Activated CD8-positive, alpha-beta memory T cell treated with anti-CD3 and anti-CD28 coated beads, Interleukin-2, amount 10 ng/mL, durations not matched to agents 7 days and 5 days (primary cell): ENCODE measurements at places on chromosomes 7 and 10. TPM values are rescaled to one million over a fixed set of nuclear protein-coding genes. Genes with fewer than 3 reads are reported as not detected.

- no peak overlapping the region for H3K4me3 ChIP-seq
- no peaks in the 10 kb centered on the region for H3K36me3 ChIP-seq
- peak; percentile 36 for DNase-seq
- H3K4me1 ChIP-seq: peaks cover 19% of the 10 kb centered on the region
Measured at GRCh38 chr10:101560298-101561067, 27.6 kb downstream of the POLL start.

GRCh38 chr7:91240376-91240941, 23.8 kb upstream of the FZD1 start:
- H3K4me1 ChIP-seq: no peaks in the 10 kb centered on the region
- H3K27me3 ChIP-seq: no peaks in the 10 kb centered on the region
- no peak overlapping the region for H3K4me3 ChIP-seq

DNA sequence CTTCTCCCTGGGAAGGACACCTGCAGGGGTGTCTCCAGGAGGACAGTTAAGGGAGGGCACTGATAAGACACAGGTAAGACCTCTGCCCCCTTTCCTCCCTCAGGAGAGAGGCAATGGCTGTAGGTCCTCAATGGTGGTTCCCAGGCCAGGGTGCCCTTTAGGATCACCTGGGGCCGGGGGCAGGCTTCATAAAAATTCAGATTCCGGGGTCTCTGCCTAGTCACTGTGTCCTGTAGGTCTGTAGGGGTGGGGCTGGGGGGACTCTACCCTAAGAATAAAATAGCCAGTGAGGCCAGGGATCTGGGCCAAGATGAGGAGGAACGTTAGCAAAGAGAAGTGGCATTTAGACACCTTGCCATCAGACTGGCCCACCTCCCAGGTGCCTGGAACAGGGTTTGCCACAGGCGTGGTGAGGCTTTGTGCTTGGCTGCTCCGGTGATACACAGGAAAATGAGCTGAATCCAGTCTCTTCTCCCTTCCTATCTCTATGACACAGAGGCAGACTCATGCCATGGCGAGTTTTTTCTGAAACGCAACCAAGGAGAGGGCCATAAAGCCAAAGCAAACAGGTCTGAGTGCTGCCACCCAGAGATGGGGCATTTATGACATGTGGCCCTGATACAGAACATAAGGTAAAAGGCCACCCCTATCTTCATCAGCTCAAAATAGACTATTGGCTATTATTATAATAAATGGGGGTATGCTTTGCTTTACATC, 52.6 kb downstream of the SH3PXD2A start:
- peaks cover 43% of the 10 kb centered on the region for H3K4me1 ChIP-seq
- peak overlapping the region; percentile 26 for H3K27ac ChIP-seq
- no peaks in the 10 kb centered on the region for H3K27me3 ChIP-seq
- H3K4me3 ChIP-seq: no peak overlapping the region
- no peak for DNase-seq

- no peak for DNase-seq
- no peaks in the 10 kb centered on the region for H3K36me3 ChIP-seq
- peaks cover 2% of the 10 kb centered on the region for H3K27me3 ChIP-seq
- no peaks in the 10 kb centered on the region for H3K4me1 ChIP-seq
- no peak overlapping the region for H3K27ac ChIP-seq
Measured at GRCh38 chr10:133166828-133167692, 7.0 kb downstream of the KNDC1 start.

The OR2A5 gene
- total RNA-seq: not detected

DNA sequence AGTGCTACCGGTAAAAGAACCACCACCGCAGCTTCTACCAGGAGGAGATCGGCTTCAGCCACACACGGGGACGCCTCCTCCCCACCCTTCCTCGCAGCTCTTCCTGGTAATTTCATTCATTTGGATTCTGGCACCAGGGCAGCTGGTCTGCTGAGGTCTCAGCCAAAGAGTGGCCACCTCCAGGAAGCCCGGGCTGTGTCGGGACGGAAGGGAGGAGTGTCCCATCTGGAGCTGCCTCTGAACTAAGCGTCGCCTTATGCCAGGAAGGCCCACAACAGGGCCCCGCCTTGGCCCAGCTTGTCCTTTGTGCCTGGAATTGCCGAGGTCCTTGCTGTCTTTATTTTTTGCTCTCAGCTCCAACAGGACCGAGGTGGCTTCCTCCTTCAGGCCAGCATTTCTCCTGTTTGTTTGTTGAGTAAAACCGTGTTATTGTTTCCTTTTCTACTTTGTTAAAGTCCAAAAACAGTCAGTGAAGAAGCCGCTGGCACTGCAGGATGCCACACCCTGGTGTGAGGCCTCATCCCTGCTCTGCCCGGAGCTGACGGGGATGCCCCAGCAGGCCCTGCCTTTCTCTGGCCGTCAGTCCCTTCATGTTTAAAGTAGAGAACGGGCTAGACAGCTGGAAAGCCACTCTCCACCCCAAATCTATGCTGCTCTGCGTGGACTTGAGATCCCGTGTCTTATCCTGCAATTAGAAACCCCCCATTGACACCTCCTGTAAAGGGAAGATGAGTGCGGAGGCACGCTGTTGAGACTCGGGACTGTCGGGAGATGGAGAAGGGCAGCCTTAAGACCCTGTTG, 24.5 kb upstream of the TTYH3 start:
- no peak for DNase-seq
- H3K27me3 ChIP-seq: no peaks in the 10 kb centered on the region
- peaks cover 8% of the 10 kb centered on the region for H3K4me1 ChIP-seq
- no peak overlapping the region for H3K27ac ChIP-seq
- H3K36me3 ChIP-seq: no peaks in the 10 kb centered on the region

- no peaks in the 10 kb centered on the region for H3K36me3 ChIP-seq
- H3K27ac ChIP-seq: no peak overlapping the region
- H3K4me1 ChIP-seq: no peaks in the 10 kb centered on the region
- no peaks in the 10 kb centered on the region for H3K27me3 ChIP-seq
Measured at GRCh38 chr7:48938539-48939295, 14.4 kb downstream of the CDC14C start.

DNA sequence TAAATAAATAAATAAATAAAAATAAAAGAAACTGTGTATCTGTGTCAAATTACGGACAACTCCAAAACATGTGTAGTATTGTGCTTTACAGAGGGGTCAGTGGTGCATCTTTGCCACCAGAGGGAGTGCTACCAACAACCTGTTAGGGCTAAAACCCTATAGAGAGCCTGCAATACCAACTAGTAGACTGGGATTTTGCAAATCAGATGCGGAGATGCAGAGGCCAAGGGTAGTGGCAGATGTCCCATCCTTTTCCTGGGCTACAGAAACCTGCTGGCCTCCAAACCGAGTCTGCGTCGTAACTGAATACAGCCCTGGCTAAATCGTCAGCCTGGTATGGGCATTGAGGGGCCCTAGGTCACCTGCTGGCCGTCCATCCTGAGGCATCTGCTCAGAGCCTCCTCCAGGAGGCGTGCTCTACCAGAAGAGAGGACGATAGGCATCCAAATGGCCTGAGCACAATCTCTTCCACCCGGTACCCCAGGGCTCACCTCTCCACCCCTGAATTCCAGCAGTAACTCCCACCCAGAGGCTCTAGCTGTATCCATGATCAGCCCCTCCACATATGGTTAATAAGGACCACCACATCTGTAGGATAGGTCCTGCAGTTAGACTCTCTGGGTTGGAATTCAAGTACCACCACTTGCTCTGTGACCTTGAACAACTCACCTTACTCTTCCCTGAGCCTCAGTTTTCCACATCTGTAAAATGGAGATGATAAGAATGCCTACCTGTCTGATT, 6.2 kb upstream of the RRP12 start:
- no peaks in the 10 kb centered on the region for H3K36me3 ChIP-seq
- peaks cover 19% of the 10 kb centered on the region for H3K4me1 ChIP-seq
- H3K27ac ChIP-seq: peak overlapping the region; percentile 79
- peak; percentile 80 for DNase-seq

GRCh38 chr7:95749044-95749443, 23.3 kb upstream of the DYNC1I1 start:
- DNase-seq: no peak
- H3K27me3 ChIP-seq: no peaks in the 10 kb centered on the region
- H3K36me3 ChIP-seq: no peaks in the 10 kb centered on the region
- no peak overlapping the region for H3K4me3 ChIP-seq
- no peaks in the 10 kb centered on the region for H3K4me1 ChIP-seq

The OR2A12 gene
- total RNA-seq: not detected

GRCh38 chr10:97428572-97428981, 2.6 kb downstream of the PGAM1 start:
- peaks cover 37% of the 10 kb centered on the region for H3K4me1 ChIP-seq
- H3K27me3 ChIP-seq: no peaks in the 10 kb centered on the region
- peak; percentile 71 for DNase-seq
- H3K4me3 ChIP-seq: peak overlapping the region; percentile 87

The GIMAP1 gene
- total RNA-seq: 6.8 TPM

DNA sequence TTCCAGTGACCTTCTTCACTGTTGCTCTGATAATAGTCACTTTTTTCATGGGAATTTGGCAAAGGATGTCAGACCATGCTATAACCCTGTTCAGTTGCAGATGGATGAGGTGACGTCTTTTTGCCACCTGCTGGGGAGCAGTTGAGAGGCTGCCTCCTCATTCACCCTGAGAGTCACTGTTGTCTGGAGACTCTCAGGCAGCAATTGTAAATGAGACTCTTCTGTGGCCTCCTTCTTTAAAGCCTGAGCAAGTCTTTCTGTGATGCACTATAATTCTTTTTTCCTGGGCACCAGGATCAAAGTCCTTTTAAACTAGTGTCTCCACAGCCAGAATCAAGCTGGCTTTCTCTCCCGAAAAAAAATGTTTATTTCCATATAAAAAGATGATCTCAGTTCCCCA, 345.1 kb downstream of the ARL4A start:
- no peak overlapping the region for H3K4me3 ChIP-seq
- H3K4me1 ChIP-seq: no peaks in the 10 kb centered on the region

The TAS2R4 gene
- 0.82 TPM for total RNA-seq

DNA sequence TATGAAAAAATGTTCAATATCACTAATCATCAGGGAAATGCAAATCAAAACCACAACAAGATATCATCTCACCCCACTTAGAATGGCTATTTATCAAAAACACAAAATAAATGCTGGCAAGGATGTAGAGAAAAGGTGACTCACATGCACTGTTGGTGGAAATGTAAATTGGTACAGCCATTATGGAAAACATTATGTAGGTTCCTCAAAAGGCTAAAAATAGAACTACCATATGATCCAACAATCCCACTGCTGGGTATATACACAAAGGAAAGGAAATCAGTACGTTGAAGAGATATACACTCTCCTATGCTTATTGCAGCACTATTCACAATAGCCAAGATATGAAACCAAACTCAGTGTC, 50.2 kb downstream of the CDK1 start:
- no peak for DNase-seq
- peaks cover 11% of the 10 kb centered on the region for H3K27me3 ChIP-seq
- no peak overlapping the region for H3K27ac ChIP-seq
- no peak overlapping the region for H3K4me3 ChIP-seq
- no peaks in the 10 kb centered on the region for H3K36me3 ChIP-seq

GRCh38 chr10:75743291-75743778, 311.9 kb downstream of the LRMDA start:
- DNase-seq: no peak
- H3K27ac ChIP-seq: no peak overlapping the region
- H3K4me1 ChIP-seq: no peaks in the 10 kb centered on the region
- no peak overlapping the region for H3K4me3 ChIP-seq
- no peaks in the 10 kb centered on the region for H3K36me3 ChIP-seq
- H3K27me3 ChIP-seq: no peaks in the 10 kb centered on the region

The CCL24 gene
- total RNA-seq: not detected

DNA sequence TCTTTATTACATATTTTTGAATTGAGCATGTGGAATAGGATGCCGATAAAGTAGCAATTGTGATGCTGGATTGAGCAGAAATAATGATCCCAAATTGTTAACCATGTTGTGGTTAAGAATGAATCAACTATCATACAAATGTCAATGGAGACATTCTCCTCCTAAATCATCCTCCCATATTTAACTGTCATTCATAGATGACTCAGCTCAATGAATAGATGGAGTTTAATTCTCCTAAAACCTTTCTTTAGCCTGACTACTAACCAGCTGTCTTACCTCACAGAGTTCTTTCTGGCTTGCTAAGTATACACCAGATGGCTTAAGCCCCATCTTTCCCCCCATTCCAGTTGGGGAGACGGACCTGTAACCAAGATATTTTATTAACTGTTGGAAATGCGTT, 23.4 kb upstream of the NPS start:
- H3K4me1 ChIP-seq: no peaks in the 10 kb centered on the region
- no peaks in the 10 kb centered on the region for H3K36me3 ChIP-seq
- H3K27me3 ChIP-seq: no peaks in the 10 kb centered on the region

DNA sequence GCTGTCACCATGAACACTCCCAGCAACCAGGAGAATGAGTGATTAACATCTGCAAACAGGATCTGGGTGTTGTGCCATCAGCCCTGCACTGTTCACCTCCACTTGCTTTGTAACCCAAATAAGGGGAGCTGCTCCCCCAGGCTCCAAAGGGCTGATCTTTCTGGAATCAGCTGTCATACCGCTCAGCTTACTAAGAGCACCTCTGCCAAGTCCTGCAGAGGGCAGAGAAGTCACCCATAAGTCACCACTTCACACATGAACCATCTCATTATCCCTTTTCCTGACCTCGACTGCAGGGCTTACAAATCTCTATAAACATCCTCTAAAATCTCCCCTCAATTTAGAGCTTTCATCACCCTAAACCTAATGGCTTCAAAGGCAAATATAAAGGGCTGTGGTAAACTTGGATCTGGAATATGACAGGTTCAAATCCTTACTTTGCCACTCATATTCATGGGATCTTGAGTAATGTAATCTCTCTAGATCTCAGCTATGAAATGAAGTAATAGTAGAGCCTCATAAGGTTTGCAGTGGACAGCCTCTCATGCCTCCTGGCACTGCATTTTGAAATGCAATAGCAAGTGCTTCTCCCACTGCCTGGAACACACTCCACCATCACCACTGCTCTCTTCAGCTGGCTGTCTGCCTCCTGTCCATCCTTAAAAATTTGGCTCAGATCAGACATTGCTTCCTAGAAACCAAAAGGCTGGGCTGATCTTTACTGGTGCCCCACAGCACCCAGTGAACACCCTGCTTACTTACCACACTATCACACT, 38.8 kb downstream of the ERLIN1 start:
- H3K36me3 ChIP-seq: peaks cover 14% of the 10 kb centered on the region
- H3K4me3 ChIP-seq: no peak overlapping the region
- H3K4me1 ChIP-seq: no peaks in the 10 kb centered on the region
- no peak for DNase-seq
- peaks cover 12% of the 10 kb centered on the region for H3K27me3 ChIP-seq
- no peak overlapping the region for H3K27ac ChIP-seq

The GLCCI1 gene
- 37.7 TPM for total RNA-seq

The POLR2J2 gene
- total RNA-seq: 15.4 TPM

GRCh38 chr7:24965831-24966708, 13.9 kb downstream of the OSBPL3 start:
- H3K36me3 ChIP-seq: peaks cover 10% of the 10 kb centered on the region
- H3K4me3 ChIP-seq: peak overlapping the region; percentile 51
- H3K4me1 ChIP-seq: peaks cover 75% of the 10 kb centered on the region
- no peaks in the 10 kb centered on the region for H3K27me3 ChIP-seq
- peak; percentile 78 for DNase-seq

DNA sequence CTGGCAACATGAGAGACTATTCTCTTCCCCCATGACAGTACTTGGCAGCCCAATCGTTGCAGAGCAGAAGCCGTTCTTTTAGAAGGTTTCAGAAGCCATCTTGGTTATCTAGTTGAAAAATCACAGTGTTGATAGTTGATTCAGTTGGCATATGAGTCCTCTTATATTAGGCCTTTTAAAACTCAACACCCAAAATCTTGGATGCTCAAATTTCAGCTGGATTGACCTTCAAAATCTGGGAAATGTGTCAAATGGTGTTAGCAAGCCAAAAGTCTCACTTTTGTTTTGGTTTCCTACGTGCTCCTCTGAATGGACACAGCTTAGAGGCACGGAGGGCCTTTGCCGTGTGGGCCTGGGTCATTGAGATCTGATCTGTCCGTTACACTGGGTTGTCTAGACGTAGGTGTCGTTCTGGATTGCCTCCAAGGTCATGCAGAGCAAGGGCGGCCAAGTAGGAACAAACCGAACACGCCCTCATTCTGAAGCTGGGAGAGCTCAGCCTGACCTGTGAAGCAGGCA, 59.3 kb upstream of the BMPER start:
- no peaks in the 10 kb centered on the region for H3K36me3 ChIP-seq
- no peaks in the 10 kb centered on the region for H3K4me1 ChIP-seq
- H3K27me3 ChIP-seq: no peaks in the 10 kb centered on the region
- no peak overlapping the region for H3K27ac ChIP-seq
